Naive thymus-derived CD4-positive, alpha-beta T cell (primary cell): ENCODE measurements at places on chromosomes 11 and 22. TPM values are rescaled to one million over a fixed set of nuclear protein-coding genes. Genes with fewer than 3 reads are reported as not detected.

GRCh38 chr11:62958547-62959421, 26.0 kb downstream of the SLC22A6 start:
- DNase-seq: no peak

DNA sequence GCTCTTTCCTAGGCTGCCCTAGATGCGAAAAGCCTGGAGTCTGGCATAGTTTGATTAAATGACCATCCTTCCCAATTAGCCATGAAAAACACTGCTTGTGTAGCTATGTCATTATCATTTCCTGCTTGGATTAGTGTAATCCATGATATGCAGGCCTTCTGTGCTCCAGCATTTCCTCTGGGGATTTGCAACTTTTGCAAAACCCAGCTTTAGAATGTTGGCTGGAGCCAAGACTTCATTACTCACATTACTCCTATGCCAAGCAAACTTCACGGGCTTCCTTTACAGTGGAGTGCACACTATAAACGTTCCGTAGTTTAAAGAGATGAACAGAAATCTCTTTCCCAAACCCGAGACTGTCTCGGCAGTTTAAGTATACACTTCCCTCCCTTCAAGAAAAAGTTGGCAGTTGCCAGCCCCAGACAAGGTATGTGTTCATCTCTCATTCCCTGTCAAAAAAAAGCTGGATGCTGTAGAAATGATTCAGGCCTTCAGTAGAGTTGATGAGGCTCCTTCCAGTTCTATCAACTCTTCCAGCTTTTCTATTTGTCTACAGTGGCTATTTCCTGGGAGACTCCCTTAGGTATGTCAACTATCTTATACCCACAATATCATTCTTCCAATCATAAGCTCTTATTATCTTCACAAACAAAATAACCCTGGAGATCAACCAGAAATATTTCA, 180.0 kb downstream of the MAML2 start:
- DNase-seq: no peak

DNA sequence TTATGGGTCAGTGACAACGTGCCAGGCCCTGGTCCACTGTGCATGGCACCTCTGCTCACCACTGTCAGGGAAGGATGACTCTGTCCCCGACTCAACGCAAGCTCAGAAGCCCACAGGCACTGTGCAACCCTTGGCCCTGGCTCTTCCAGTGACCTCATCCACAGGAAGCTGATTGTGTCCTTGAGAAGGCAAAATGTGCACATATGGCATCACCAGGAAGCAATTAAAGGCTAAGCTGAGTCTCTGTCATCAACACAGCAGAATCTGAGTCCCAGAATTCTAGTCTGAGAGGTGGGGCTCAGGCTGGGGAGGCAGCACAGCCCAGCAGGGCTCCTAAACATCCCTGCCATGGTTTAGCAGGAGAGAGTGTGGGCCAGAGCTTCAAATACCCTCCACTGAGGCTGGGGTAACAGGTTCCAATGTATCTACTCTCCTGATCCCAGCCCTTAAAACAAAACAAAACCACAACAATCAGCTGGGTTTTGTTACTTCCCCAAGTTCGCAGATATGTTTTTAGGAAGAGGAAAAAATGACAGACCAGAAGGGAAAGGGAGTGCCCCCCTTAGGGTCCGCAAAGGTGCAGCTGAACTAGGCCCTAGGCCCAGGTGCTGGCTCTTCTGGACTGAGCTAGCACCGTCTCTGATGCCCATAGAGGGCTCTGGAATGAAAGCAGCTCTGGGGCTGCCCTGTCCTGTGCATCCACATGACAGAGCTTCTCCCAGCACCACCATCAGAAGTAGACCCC, 33.5 kb upstream of the GNAZ start:
- no peak for DNase-seq

DNA sequence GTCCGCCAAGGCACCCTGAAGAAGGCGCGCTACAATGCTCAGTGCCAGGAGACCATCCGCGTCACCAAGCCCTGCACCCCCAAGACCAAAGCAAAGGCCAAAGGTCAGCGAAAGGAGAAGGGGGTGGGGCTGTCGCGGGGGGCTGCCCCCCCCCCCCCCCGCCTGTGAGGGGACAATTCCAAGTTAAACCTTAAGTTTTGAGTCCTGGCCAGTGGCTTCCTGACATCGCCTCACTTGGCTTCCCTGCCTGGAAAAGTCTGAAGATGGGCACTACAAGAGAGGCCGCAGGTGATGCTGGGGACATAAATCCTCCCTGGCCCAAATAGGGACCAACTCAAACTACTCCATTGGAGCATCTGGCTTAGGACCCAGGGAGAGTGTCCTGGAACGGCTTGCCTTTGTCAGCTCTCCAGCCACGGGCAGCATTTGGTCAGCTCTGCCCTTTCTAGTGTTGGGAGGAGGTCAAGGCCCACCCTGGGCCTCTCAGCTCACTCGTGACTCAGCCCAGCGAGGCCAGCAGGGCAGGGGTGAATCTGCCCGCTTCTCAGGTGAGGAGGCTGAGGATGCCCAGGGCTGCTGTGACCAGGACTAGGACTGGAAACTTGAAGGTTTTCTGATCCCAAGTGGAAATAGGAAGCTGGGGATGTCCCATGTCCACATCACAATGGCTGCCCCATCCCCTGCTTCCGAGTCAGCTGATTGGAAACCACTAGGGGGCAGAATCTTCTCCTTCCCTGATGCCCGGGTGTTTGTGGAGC, 1.4 kb downstream of the MDK start:
- DNase-seq: no peak

ADM gene
- not detected for polyA plus RNA-seq

OR52E1 gene
- not detected for polyA plus RNA-seq

PTPRJ gene
- polyA plus RNA-seq: 11.8 TPM

NUP50 gene
- polyA plus RNA-seq: 50.6 TPM

DNA sequence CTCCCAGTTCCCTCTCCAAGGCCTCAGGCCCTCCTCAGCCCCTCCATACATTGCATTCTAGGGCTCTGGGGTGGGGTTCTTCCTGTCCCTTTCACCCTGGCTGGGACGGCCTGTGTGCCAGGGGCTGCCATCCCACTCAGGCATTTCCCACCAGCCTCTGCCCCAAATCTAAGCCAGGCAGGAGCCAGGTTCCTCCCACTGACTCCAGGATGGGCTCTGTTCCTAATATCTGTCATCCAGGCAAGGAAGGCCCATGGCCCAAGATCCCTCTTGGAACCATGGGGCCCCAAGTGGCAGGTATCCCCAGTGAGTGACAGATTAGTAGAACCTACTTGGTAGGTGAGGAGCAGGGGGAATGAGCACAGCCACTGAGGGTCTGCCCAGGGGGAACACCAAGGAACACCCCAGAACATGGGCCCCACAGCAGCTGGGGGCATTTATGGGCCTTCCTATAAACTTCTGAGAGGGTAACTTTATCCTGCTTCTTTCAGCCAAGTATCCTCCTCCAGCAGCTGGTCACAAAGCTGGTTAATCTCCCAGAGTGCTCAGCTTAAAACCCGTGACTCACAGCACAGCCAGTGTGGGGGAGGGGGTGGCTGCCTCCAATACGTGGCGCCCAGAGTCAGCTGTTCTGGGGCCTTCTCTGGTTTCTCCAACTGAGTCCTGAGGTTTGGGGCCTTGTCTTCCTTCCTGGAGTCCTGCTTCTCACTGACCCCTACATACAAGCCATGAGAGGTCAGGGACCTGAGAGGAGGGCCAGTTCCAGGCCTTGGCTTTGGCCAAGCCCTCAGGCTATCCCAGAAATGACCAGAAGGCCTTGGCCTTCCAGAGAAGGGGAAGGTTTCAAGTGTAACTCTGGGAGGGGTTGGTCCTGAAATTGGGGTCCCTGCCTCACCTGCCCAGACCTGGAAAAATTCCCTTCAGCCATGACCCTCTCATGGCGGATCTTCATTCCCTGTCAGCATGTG, 19.9 kb upstream of the MYOD1 start:
- no peak for DNase-seq

PIWIL4 gene
- 0.90 TPM for polyA plus RNA-seq

DNA sequence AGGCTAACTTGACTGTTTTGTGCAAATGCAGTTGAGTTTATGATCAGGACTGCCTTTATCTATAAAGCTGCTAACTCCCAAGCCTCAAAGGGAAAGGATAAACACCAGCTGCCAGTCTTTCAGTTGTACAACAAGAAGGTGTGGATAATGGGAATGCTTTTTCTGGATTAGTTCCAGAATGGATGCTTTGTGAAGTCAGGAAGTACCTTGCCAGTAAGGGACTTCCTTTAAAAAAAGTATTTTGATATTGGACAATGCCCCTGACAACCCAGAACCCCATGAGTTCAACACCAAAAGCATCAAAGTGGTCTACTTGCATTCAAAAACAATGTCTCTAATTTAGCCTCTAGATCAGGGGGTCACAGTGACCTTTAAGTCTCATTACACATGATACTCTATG, 32.0 kb downstream of the OR5A2 start:
- DNase-seq: no peak

DNA sequence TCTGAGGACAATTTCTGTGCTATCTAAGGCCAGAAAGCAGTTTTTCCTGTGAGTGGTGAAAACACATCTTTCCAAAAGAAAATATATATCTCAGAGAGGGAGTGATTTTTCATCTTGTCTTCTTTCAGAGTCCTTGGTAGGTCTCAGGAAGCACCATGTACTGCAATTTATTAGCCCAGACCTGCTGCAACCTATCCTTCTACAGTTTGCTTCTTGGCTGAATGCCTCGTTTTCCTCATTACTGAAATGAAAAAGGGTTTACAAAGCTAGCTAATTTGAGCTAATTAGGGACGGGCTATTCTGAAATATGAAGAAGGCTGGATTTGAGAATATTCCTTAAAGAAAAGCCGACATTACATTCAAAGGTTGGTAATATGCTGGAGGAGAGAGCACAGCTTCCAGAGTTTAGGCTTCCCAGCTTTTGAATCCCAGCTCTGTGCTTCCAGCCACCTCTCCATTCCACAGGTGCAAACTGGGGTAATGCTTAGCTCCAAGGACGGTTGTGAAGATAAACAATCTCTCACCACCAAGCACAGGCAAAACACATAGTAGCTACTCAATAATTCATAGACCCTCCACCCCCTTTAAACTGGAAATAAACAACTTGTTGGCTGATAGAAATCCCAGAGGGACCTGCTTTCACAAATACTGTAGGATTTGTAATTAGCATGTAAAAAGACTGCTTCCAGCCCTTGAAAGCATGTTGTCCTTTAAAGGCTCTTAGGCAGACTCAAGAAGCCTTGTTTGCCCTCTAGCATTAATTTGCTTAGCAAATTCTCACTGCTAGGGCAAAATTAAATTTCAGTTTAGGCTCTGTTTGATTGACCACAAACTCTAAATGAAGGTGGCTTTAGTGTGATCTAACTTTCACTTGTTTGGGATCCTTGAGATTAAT, 24.5 kb upstream of the SESN3 start:
- DNase-seq: no peak

DNA sequence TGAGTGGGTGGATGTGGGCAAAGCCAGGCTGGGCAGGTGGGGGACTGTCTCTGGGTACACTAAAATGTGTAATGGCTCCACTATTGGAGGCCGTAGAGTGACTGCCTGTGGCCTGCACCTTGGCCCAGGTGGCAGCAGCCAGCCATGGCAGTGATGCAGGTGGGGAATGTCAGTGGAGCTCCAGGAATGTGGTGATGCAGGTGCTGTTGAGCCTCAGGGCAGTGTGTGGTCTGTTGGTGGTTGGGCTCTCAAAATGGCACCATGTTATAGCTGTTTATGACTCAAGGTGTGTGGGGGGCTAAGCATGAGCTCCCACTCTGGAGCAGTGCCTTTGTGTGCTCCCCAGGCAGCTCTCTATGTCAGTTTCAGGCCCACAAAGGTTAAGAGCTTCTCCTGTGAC, 40.2 kb upstream of the CCDC90B start:
- no peak for DNase-seq

GRCh38 chr11:75028724-75029123, 40.0 kb downstream of the NEU3 start:
- no peak for DNase-seq

GRCh38 chr11:3194016-3194816, 24.4 kb downstream of the MRGPRG start:
- no peak for DNase-seq
